ENCODE measurements at places on chromosomes 11 and 22.

- DNase-seq, result no peak
Observed at GRCh38 chr22:22897947-22898346, 10.3 kb downstream of the IGLL5 start.

GRCh38 chr11:75262961-75263852, 22.6 kb downstream of the TPBGL start:
- DNase-seq, result no peak

DNA sequence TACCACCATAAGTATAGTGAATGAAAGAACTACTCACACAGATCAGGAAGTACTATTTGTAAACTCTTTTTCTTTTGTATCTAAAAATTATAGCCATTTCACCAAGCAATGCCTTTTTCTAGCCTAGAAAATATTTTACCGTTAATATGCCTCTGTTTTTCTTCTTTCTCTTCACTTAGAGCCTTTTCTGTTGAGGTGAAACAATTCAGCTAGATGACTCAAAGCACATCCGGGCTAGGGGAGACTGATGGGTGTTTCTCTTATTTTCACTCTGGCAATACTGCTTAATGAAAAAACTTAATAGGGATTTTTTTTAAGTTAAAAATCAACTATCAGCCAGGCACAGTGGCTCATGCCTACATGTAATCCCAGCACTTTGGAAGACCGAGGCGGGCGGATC, 93.3 kb downstream of the SGSM3 start:
- no peak for DNase-seq

DNA sequence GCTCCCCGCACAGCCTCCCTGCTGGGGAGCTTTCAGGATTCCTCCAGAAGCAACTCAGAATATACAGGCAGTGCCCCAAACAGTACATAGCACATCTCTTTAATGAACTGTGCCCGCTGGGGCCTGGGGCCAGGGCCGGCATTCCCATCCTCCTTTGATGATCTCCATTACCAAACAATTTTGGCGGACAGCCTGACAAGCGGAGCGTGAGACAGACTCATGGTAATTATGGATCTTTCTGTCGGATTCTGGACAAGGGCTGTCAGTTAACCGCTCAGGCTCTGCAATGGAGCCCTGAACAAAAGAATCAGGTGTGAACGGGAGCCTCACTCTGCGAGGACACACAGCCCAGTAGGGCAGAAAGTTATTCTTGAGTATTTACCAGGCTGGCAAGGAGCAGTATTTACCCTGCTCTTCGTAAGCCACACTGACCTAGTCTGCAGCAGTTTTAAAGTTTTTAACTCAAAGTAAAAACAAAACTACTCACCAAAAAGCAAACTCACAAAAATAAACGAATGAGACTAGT, 174.0 kb downstream of the TBC1D22A start:
- no peak for DNase-seq

DNA sequence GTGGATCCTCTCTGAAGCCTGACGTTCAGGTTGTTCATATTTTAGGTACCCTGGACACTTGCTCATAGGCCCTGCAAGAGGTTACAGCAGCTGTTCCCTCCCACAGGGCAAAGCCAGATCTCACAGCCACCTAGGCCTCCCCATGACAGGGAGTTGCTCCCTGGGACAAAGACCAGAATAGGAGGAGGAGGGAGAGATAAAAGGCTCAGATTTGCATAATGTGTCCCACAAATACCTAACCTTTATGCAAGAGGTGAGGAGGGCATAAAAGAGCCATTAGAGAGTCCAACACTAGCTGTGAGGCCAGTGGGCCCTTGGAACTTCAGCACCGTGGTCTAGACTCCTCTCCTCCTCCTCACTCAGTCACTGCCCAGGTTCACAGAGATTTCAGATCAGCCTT, 33.8 kb downstream of the ZNF280B start:
- DNase-seq, result no peak

DNA sequence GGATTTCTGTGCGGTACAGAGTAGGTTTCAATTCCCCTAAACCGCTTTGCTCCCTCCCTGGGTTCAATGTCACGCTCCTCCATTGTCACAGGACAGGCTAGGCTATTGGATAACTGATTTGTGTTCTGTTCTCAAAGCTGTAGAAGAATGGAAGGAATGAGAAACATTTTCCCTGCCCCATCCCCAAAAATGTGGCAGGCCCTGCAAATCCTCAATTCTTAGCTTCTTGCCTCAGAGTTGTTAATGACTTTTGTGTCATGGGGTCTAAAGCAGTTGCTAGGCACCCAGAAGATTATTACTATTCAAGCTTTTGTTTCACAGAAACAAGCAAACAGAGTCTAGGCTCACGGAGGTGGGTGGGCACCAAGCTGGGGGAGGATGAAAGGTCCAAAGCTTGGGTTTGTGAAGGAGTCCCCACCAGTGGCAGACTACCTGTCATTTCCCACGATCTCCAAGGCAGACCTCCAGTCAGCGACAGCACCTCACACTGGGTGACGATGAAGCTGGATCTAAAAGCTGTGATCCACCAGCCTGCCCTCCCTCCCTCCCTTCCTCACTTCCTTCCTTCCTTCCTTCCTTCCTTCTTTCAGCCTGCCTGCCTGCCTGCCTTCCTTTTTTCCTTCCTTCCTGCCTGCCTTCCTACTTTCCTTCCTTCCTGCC, 1080.2 kb downstream of the OPCML start:
- DNase-seq, result no peak

DNA sequence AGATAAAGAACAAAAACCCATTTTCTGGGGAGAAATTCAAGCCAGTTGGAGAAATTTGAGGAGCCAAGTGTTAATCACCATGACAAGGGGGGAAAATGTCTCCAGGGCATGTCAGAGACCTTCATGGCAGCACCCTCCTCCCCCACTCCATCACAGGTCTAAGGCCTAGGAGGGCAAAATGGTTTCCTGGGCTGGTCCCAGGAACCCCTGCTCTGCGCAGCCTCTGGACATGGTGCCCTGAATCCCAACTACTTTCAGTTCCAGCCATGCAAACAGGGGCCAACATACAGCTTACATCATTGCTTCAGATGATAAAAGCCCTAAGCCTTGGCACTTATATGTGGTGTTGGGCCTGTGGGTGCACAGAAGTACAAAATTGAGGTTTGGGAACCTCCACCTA, 167.5 kb downstream of the LUZP2 start:
- DNase-seq, result no peak

DNA sequence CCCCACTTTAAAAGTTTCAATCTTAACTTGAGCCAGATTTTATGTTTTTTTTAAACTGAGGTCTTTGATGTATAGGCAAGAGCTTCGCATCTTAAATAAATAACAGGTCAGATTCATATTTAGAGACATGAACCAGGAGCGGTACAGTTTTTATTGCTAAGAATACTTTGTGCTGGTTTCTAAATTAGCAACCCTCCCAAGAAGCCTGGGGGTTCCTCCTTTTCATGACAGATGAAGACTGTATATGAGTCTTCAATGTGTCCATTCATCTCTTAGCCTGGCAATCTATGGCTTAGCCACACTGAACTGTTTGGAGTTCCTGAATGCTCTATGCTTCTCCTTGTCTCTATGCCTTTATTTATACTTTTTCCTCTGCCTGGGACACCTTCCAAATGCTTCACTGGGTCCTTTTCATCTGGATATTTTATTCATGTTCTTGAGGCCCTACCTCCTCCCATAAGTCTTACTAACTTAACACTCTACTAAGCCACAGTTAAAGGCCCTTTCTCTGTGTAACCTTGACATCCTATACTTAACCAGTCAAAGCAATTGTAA, 338.6 kb downstream of the INSC start:
- DNase-seq, result no peak

DNA sequence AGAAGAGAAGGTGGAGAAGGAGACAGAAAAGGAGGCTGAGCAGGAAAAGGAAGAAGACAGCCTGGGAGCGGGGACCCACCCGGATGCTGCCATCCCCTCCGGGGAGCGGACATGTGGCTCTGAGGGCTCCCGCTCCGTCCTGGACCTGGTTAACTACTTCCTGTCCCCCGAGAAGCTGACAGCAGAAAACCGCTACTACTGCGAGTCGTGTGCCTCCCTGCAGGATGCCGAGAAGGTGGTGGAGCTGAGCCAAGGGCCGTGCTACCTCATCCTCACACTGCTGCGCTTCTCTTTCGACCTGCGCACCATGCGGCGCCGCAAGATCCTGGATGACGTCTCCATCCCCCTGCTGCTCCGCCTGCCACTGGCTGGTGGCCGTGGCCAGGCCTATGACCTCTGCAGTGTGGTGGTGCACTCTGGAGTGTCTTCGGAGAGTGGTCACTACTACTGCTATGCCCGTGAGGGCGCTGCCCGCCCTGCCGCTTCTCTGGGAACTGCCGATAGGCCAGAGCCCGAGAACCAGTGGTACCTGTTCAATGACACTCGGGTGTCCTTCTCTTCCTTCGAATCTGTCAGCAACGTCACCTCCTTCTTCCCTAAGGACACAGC, 21.4 kb downstream of the USP35 start:
- no peak for DNase-seq

DNA sequence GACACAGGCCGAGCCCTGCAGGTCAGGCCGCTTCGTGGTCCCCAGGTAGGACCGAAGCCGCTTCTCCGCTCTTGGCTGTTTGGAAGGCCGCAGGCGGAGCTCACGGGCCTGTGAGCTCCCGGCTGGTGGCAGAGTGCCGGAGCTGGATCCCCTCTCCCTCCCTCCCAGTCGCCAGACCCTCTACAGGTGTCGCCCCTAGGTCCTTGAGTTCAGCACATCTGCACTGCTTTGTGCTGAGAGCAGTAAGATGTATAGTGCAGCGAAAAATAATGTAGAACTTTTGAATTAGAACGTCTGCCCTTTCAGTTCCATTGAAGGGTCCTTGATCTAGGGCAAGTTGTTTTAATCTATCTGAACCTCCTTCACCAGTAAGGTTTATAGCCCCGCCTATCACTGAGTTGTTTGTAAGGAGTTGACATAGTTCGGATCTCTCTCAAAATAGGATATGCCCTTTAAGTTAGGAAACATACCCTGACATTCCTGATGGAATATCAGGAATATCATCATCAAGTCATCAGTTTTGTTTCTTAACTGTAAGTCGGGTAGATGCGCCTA, 419 bp downstream of the ANKRD49 start:
- DNase-seq, result no peak

GRCh38 chr11:12251666-12252560, 125.5 kb upstream of the PARVA start:
- DNase-seq, result no peak

DNA sequence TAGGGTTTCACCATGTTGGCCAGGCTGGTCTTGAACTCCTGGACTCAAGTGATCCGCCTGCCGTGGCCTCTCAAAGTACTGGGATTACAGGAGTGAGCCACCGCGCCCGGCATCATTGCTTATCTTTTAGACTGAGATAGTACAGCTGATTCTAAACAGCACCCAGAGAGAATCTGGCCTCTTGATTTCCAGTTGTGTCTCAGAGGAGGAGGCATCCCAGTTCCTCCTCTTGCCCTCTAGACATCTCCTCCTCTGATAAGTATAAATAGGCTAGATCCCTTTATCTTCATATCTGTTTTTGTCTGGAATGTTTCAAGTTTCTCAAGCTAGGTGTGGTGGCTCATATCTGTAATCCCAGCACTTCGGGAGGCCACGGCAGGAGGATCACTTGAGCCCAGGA, 7.0 kb downstream of the MARK2 start:
- no peak for DNase-seq

GRCh38 chr11:34886609-34887008, 29.6 kb downstream of the APIP start:
- no peak for DNase-seq

DNA sequence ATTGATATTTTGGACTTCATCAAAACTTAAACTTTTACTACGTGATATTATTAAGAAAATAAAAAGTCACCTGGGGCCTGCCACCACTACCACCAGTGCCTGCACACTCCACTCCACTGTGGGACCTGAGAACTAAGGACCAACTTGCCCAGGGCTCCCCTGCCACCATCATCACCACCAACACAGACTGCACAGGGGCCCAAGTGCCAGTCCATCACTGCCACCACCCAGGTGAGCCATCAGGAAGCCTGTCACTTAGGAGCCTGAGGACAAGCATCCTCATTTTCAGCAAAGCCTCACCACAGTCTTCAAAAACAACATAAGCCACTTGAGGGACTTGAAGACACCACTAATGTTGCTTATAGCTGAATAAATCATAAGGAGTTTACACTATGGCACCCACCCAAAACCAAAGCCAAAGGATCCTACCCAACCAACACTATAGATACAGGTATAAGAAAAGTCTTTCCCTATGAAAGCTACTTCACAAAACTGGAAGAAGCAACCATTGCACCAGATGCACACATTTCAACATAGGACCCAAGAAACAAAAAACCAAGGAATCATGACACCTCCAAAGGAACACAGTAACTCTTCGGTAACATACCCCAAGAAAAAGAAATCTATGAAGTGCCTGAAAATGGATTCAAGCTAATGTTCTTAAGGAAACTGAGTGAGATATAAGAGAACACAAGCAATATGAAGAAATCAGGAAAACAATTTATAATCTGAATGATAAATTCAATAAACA, 73.6 kb upstream of the GNAZ start:
- DNase-seq, result no peak

- DNase-seq, result no peak
Observed at GRCh38 chr11:2375341-2375853, 1.7 kb upstream of the CD81 start.

GRCh38 chr22:47604563-47604962, 842.1 kb downstream of the TBC1D22A start:
- no peak for DNase-seq

GRCh38 chr11:134478611-134479010, 66.6 kb upstream of the B3GAT1 start:
- no peak for DNase-seq

GRCh38 chr22:48576333-48577013, 1251.2 kb downstream of the BRD1 start:
- DNase-seq, result no peak

DNA sequence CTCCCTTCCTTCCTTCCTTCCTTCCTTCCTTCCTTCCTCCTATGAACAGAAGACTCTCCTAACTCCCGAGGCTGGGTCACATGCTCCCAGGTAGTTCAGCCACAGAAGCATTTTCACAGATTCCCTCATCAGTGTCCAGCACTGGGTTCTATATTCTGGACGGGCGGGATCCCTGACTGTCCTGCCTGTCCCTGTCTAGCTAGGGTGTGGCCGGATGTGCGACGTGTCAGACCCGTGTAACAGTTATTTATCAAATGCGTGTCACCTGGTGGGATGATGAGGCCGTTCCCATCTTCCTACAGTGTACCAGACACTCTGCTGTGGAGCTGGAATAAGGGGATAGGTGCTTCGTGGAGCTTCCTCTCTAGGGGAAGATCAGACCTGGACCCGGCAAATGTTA, 901.0 kb downstream of the BRD1 start:
- no peak for DNase-seq

- no peak for DNase-seq
Observed at GRCh38 chr22:25930788-25931310, 188.9 kb downstream of the MYO18B start.

- DNase-seq, result peak; percentile 67
Observed at GRCh38 chr11:113474362-113475159, 637 bp downstream of the DRD2 start.

GRCh38 chr11:116638463-116638862, 134.3 kb downstream of the BUD13 start:
- no peak for DNase-seq
